ENCODE measurements at places on chromosomes 12 and 14.

- DNase-seq = no peak
Observed at GRCh38 chr14:24693983-24694382, 60.0 kb upstream of the GZMB start.

- DNase-seq = no peak
Observed at GRCh38 chr12:30257618-30258017, 438.1 kb downstream of the IPO8 start.

- DNase-seq = no peak
Observed at GRCh38 chr12:57640175-57641042, 7.4 kb upstream of the B4GALNT1 start.

DNA sequence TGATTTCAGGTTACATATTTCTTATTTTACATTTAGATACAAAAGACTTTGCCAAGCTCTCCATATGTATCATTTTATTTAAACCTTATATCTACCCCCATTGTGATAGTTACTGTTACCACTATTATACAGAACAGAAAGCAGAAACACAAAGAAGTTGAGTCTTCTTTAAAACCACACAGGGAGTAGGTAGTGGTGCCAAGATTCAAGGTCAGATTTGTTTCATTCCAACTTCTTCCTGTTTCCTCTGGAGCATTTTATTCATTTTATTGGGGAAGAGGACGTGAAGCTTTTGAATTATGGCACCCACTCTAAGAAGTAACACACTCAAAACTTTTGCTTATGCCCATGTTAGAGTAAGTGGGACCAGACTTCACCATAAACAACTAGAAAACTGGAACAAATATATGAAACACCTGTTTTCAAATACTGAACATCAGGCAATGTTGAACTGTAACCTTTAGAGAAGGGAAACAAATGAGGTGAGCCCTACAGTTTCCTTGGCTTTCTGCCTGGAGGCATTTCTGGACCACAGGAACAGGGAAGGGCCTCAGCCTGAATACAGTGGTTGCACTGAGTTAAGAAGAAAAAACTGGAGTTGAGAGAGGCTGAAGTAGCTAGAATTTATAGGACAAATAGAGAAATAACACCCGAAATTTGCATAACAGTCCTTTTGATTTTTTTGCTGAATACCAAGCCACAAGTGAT is 160.4 kb upstream of the SSTR1 start:
- no peak for DNase-seq

DNA sequence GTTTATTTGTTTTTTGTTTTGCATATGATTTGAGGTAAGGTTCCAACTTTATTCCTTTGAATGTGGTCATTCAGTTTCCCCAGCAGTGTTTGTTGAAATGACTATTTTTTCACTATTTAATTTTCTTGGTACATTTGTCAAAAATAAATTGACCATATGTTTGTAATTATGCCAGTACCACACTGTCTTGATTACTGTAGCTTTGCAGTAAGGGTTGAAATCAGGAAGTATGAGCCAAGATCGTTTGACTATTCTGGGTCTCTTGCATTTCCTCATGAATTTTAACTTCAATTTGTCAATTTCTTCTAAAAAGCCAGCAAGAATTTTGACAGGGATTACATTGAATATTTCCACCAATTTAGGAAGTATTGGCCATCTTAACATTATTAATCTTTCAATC is 199.3 kb upstream of the PPFIA2 start:
- no peak for DNase-seq

GRCh38 chr12:32390572-32391219 is 8.7 kb upstream of the FGD4 start:
- DNase-seq = peak; percentile 13

DNA sequence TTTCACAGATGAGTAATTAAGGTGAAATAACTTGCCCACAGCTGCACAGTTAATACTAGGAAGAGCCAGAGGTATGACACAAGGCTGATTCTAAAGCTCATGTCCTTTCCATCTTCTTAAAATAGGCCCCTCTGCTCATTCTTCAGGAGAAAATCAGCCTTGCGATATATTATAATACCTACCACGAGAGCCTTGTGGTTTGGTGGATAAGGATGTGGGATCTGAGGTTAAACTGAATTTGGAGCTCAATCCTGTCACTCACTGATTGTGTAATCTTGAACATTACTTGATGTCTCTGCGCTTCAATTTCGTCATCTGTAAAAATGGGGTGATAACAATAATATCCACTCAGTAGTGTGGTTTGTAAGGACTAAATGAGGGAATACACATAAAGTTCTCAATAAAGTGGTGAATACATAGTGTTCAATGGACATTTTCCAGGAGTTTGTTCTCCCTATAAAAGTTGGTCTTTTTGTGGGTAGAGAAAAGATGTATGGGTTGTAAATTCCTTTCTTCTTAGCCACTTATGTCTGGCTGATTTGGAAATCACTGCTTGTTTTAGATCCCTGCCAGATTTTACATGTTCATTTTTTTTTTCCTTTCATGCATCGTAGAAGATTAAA is 25.1 kb upstream of the ATP2B1 start:
- DNase-seq = no peak

DNA sequence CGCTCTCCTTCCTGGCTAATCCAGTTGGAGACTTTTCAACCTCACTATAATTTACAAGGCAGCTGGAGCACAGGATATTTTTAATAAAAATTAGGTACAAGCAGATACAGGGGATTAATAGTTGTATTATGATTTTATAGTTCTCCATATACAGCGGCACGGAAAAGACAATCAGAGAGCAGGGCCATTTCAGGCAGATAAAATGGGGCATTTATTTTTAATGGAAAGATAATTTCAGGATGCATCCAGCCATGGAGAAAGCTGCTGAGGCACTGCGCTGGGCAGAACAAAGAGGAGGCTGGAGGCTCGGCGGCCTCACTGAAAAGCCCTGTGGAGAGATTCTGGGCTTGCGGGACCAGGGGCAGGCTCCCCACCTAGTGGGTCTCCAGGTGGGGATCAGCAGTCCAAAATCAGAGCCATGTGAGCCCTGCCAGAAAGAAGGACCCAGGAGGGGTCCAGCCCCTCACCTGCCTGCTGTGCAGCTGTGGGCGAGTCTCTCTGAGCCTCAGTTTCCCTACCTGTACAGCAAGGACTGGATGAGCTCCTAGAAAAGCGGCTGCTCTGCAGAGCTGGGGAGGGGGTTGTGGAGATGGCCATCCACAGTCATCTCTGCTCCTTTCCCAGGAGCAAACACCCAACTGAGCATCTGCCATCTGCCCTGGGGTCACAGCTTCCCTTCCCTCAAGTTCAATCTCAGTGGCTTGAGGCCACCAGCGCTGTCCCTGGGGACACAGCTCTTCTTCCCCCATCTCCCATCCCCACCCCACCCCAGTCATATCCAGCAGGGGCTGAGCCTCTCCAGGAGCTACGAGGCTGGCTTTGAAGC is 23.9 kb upstream of the C14orf180 start:
- DNase-seq = no peak

DNA sequence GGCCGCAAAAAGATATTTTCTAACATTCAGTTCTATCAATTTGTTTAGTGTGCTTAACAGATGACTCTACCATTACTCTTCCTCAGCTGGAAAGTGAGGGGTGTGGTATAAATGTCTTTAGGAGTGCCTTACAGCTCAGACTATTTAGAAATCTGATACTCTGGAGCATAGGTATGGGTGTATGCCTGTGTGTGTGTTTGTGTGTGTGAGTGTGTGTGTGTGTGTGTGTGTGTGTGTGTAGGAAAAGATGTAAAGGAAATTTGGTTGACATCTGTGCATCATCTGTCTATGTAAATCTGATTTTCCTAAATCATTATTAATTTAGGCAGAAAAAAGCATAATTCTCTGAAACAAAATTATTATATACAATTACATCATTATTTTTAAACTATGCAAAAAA is 16.0 kb downstream of the RNASE3 start:
- DNase-seq = no peak

- DNase-seq = no peak
Observed at GRCh38 chr12:45622210-45622937, 107.1 kb upstream of the ARID2 start.

- DNase-seq = no peak
Observed at GRCh38 chr12:57715786-57716185, 21.9 kb downstream of the OS9 start.

DNA sequence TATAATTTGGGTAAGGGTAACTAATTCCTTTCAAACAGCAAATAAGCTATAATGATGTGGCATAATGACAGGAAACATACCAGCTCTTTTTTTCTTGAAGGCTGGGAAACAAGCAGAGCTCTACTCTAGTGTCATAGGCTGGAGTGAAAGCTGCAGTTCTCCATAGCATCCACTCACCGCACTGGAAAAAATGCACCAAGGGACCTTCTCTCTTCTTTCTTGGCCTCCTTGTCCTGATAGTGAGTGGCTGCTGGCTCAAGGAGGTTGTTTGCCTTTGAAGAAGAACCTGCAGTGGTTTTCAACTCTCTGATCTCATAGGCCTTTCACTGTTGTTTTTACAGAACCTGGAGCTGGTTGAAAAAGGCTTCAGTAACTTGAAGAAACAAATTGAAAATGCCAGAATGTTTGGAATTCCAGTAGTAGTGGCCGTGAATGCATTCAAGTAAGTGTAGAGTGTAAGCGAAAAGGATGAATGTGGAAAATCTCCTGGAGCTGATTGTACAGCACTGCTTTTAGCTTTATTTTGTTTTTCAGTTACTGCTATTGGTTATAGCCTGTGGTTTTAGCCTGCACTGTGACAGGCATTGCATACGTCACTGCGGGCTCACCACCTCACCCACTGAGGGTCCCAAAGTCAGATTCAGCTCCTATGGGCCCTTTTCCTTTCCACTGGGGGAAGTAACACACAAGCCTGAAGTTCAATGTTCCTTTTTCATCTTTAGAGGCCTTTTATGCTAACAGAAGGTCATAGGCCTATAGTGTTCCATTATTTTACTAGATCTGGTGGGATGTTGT is 17.2 kb upstream of the AKAP5 start:
- no peak for DNase-seq

- DNase-seq = peak; percentile 35
Observed at GRCh38 chr12:57173089-57173488, 25.7 kb upstream of the LRP1-AS start.

DNA sequence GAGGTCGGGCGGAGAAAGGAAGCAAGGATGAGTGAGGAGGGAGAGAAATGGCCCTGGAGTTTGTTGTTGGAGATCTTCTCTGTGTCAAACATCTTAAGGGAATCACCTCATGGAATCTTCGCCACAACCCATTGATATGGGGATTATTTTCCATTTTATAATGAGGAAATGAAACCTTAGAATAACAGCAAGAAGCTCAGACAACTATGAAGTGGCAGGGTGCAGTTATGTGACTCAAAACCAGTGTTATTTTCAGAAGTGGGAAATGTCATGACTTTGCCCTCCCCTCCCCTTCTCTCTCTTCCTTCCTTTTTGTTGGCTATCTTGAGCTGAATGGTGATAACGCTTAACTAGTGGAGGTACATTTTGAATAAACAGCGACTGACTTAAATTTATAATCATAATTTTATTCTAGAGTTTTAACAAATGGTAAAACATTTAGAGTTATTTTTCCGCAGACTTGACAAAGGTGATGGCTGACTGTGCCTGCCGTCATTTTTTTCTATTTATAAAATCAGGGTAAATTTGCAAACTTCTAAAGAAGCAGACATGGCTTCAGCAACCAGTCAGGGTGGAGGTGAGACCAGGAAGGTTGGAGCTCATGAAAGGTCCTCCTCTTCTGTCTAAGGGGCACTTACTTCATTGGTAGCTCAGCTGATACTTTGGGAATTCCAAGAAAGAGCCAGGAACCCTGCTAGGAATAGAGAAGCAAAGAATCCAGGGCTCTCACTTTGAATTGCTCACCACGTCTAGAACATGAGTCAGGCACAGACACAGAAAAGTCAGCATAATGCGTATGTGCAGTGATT is 232.4 kb downstream of the RGS6 start:
- no peak for DNase-seq

GRCh38 chr14:88089445-88089844 is 84.5 kb downstream of the GPR65 start:
- no peak for DNase-seq

GRCh38 chr12:2341051-2341751 is 288.4 kb downstream of the CACNA1C start:
- DNase-seq = no peak

- DNase-seq = no peak
Observed at GRCh38 chr12:77766224-77766623, 64.5 kb upstream of the NAV3 start.

- no peak for DNase-seq
Observed at GRCh38 chr12:75439930-75440329, 40.6 kb upstream of the GLIPR1 start.

- no peak for DNase-seq
Observed at GRCh38 chr12:55043542-55043941, 23.8 kb downstream of the NEUROD4 start.

DNA sequence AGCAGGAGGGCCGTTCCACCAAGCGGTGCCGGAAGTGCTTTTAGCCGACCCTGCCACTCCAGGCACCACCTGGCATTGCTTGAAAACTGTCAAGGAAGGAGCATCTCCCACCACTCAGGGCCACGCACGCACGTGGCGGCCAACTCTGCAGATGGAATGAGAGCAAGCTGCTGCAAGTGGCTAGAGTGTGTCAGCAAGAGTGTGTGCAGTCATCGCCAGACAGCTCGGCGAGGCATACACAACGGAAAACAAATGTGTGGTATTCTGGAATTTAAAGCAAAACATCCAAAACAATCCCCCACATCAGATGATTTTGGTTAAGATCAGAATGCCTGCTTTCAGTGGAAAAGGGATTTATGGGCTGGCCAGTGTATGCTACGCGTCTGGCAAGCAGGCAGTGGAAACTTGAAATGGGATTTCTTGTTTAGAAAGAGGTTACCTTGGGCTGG is 11.2 kb downstream of the CD9 start:
- no peak for DNase-seq

DNA sequence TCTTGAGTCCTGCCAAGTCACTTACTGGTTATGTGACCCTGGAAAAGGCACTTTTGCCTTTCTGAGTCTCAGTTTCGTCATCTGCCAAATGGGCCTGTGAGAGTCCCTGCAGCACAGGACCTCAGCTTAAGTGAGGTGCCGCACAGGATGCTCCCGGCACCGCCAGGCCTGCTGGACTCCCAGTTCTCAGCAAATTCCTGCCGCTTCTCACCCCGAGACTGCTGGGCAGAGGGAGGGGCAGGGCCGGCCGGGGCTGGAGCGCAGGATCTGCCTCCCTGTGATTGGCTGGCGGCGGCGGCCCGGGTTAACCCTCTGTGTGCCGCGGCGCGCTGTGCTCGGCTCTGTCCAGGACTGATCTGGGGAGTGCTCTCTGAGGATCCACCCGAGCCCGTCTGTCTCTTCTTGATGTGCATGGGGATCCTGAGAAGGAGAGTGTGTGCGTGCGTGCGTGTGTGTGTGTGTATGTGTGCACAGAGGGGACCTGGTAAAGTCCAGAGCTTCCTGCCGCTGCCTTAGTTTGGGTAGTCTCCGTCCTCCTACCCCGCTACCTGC is 8.6 kb downstream of the SETD1B start:
- DNase-seq = peak; percentile 47

- no peak for DNase-seq
Observed at GRCh38 chr14:67416085-67416484, 4.1 kb upstream of the PLEK2 start.

- no peak for DNase-seq
Observed at GRCh38 chr12:9106067-9106466, 9.7 kb downstream of the A2M start.

All from stimulated activated CD4-positive, alpha-beta T cell treated with anti-CD3 and anti-CD28 coated beads, Interleukin-4, amount 100 ng/mL, for 1 hour (primary cell).